ENCODE measurements at places on chromosomes 7 and 10. TPM values are rescaled to one million over a fixed set of nuclear protein-coding genes. Genes with fewer than 3 reads are reported as not detected.
A peak's percentile ranks its signal among the peaks of the same experiment; 100 is the strongest.

DNA sequence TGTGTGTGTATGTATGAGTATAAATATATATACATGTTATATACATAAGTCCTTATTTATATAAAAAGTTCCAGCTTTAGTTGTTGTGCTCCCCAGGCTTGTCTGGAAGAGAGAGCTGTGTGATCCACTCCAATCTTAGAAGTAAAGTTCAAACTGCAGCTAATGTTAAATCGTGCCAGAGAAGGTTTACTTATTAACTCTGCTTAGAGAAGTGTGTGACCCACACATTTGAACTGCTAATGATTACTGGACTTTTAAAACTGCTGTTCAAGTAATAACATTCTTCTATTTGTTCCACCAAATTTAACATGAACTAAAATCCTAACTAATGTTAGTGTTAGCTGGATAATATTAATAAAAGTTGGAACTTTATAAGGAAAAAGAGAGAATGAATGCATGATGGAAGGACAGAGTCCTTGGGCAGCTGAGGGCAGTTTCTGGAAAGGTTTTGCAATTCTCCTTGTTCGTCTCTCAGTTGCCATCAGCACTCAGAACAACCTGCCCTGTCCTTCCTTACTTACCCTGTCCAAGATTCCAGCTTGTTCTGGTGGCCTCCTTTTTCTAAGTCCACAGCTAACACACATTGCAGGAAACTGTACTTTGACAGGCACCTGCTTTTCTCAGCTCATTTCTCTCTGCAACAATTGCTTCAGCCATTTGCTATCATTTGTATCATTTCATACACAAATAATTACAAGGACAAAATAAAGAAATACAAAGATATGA, 162.6 kb downstream of the FAM107B start:
- no peak overlapping the region for H3K4me3 ChIP-seq
- H3K36me3 ChIP-seq = no peaks in the 10 kb centered on the region

GRCh38 chr10:11176746-11177145, 159.1 kb downstream of the CELF2 start:
- H3K27ac ChIP-seq = peak overlapping the region; percentile 95
- H3K4me1 ChIP-seq = peaks cover 34% of the 10 kb centered on the region
- H3K27me3 ChIP-seq = no peaks in the 10 kb centered on the region
- peaks cover 73% of the 10 kb centered on the region for H3K36me3 ChIP-seq

DNA sequence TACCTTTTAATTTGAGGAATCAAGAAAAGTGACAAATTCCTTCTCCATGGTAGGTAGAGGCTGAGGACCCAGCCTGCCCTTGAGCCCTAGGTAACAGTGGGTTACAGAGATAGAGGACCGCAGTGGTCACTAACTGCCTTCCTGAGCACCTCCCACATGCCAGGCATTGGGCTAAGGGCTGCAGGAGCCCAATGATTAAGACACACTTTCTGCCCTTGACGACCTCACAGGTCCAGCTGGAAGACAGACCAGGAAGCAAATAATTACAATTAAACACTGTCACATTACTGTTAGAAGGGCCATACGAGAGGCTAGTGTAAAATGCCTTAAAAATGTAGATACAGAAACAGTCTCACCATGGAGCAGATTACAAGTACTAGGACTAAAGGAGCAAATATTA, 156.8 kb upstream of the NFE2L3 start:
- H3K4me1 ChIP-seq = peaks cover 4% of the 10 kb centered on the region
- H3K27ac ChIP-seq = no peak overlapping the region
- no peak overlapping the region for H3K4me3 ChIP-seq
- no peaks in the 10 kb centered on the region for H3K27me3 ChIP-seq
- no peak for DNase-seq

C10orf53 gene
- total RNA-seq = not detected

Measured in tibial nerve (tissue), 4 donors.